ENCODE measurements at places on chromosomes 2 and 18.

DNA sequence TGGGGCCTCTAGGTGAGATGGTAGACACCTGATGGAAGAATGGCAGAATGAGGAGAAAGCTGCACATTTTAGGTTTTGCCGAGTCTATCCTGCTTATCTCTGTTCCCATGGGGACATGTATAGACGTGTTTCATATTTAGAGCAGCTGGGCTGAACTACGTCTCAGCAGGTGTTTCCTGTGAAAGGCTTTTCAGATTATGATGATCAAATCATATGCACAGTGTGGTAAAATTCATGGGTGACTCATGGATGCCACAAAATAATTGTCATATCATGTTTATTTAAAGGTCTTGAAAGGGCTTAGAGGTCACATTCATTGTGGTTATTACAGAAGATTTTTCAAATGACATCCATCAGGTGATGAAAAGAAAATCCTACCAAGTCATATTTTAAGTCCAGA lies 90.5 kb downstream of the ICOS start:
- no peak for DNase-seq

- peak; percentile 84 for DNase-seq
These were observed 265.4 kb upstream of the UBE2E3 start for GRCh38 chr2:180715044-180715443.

DNA sequence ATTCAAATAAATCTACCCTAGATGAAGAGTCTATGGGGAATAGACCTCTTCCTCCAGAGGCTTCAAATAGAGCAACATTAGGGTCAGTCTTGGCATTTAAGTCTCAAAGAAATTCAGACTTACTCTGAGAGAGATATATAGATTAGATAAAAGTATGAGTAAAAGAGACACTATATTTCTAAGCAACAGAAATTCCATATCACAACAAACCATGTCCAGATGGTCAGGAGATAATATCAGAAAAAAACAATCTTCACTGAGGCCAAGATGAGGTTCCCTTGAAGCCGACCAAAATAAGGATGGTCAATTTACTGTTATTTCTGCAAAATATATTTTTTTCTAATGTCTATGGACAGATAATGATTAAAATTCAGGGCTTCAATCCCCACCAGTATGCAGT lies 89.1 kb upstream of the NOSTRIN start:
- DNase-seq = no peak

GRCh38 chr2:231523451-231524285 lies 6.6 kb downstream of the NMUR1 start:
- DNase-seq = no peak

DNA sequence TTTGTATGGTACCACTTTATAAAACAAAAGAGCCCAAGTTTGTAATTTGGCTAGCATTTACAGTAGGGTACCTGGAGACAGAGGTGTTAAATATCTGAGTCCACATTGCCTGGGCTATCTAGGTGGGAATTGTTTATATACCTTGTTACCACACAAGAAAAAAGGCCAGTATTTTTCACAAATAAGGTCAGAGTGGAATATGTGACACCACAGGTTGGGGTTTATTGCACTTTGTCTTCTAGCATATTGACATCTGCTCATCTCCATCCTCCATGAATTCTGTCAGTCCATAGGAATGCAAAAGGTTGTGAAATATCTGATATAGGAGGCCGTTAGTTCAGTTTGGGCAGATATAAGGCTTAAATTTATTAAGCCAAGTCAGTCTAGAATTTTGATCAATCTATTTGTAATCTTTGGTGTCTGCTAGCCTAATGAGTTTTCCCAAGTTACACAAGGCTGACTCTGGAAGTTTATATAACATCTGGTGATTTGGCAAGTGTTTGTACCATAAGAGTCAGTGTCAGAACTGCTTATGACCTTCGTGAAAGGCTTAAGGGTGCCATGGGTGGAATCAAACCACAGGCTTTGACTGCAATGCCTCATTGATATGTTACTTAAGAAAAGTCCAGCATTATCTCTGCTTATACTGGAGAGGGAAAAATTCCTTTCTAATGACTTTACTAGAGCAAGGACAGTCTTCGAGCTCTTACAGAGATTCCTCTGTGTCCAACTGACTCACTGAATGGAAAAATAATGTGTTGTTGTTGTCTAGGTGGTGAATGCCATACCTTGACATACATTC lies 11.3 kb upstream of the DPP4 start:
- DNase-seq = no peak

DNA sequence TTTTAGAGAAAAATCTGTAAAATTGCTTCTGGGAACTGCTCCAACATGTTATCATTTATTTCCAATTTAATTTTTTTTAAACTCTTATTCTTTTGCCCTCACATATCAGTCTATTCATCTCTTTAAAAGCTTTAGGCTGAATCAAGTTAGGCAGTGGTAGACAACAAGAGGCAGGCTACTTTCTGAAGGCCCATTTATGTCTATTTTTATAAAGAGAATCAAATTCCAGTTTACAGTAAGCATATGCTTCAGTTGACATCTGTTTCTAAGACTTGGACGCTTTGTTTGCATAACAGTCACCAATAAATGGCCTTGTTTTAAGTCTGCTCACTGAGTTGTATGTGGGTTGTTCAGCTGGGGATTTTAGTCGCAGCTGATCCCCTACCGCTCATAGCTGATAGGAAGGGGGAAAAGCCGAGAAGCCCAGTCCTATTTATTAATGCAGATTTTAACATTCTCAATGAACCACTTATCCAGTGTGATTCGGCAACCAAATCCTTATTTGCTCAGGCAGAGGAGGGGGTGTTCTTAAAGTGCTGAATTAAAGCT lies 260.4 kb upstream of the SIX3 start:
- DNase-seq = no peak

DNA sequence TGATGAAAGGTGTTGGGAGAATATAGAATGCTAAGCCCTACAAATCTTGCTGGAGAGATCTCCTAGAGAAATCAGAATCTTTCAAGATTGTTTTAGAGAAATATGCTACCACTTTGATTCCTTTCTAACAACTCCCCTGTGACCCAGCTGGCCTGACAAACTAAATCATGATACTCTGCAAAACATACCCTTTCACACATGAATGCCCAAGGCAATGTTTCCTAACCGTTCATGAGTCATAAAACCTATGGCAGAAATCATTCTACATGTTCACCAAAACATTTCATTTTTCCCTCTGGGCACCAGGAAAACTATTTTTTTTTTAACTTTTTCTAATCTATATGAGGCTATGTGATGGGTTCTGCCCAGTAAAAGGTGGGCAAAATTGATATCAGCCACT lies 77.8 kb upstream of the SETBP1 start:
- DNase-seq = no peak

Measured in NCI-H774 (cell line).